ENCODE measurements at places on chromosomes 13 and 19.

DNA sequence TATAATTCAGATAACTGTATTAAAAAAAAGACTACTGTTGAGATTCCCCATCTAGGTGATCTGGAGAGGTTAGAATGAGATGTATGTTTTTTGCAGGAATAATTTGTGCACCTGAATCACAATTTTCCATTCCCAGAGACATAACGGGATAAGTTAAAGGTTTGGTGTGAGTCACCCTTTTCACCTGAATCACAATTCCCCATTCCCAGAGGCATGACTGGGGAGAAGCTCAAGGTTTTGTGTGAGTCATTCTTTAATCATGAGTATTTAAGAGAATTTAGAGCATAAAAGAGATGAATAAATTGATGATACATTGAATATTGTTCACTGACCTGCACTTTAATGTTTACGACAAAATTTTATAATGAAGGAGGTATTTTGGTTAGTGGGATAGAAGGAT lies 9.0 kb downstream of the OR7A5 start:
- DNase-seq: no peak

GRCh38 chr19:51026554-51026831 lies at the start of gene KLK11:
Gene KLK11, minus strand, starts transcription at chr19:51026616. Its CDS starts 985 bp downstream, at chr19:51025631.
- peak; percentile 59 for DNase-seq

- DNase-seq: no peak
These were observed 324 bp upstream of the FBXO17 start for GRCh38 chr19:38975861-38976271.

DNA sequence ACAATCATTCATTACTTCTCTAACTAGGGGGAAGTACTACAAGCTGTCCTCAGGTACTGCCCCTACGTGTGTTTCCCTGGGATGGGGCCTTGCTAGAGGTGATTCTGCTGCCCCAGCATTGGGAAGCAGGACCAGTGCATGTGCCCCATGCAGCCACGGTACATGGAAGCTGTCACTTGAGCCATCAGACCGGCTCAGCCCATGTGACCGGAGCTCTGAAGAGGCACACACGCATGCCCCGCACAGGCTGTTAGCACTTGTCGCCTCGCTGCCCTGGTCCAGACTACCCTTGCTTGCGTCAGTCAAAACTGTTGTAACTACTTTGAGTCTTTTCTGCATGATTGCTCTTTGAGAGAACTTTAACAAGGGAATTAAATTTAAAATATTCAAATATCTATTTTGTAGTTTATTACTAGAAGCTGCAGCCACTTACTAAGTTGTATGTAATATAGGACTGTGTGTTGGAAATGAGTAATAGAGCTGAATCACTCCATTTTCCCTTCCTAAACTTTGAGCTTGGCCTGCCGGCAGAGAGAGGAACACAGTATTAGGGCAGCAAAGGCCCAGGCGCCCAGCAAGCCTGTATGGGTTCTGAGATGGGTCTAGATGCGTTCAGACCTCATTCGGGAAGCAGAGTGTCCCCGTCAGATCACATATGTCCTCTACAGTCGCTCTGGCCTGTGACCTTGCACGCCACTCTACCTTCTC lies 42.2 kb downstream of the DHRS12 start:
- DNase-seq: no peak

- no peak for DNase-seq
These were observed 543.2 kb downstream of the SLITRK6 start for GRCh38 chr13:85255978-85256377.

- no peak for DNase-seq
These were observed 9.2 kb upstream of the GSX1 start for GRCh38 chr13:27783111-27783510.

DNA sequence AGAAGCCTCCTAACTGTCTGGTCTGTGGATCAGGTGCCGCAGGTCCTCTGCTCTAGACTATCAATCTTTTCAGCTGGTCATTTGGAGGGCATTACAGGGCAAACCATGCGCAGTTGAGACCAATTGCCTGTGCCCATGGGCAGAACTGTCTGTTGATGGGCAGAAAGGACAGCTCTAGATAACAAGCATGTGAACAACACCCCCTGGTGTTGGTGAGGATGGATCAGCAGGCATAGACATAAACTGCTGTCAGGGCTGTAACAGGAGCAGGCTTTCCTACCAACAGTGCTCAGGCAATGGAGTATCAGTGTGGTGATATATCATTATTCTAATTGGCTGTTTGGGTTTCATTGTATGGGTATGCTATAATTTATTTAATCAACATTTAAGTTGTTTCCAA lies 104.7 kb upstream of the KL start:
- DNase-seq: no peak

DNA sequence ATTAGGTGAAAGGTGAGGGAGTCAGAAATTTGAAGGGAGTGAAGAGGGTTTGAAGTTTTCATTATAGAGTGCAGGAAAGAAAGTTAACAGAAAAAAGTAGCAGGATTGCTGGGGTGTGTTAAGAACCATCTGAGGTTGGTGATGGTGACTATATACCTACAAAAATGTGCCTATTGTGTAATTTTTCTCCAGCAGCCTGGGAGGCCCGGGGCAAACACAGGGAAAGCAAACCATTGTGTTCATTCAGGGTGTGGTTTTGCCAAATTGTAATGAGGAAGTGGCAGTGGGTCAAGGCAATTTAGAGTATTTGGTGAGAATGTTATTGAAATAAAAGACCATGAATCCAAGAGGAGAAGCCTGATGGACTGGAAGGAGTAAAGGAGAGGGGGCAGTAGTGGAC lies 8.2 kb upstream of the SUCLA2 start:
- no peak for DNase-seq

DNA sequence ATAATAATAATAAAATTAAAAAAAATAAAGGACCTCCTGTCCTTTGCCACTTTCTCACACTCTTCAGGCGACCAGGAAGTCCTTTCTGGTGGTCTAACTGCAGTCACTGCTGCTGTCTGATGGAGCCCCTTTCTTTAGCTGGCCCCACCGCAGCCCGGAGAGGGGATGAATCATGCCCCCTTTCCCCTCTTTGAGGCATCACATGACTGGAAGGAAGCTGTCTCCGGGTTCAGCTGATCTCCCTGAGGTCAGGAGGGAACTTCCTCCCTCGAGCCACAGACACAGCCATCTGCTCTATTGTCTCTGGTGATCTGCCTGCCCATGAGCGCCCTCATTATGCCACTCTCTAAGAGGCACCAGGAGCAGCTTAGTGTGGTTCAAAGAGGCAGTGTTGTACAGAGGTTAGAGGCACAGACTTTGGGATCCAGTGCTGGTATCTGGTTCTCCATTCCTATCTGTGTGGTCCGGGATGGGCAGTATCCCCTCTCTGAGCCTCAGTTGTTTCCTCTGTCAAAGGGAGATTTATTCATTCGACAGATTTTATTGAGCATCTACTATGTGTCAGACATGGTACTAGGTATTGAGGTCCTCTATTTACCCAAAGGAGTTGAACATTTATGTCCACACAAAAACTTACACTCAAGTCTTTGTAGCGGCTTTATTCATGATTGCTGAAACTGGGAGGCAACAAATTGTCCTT lies 30.0 kb downstream of the VAV1 start:
- no peak for DNase-seq

- DNase-seq: no peak
These were observed 810 bp downstream of the ZNF627 start for GRCh38 chr19:11598103-11598483.

- DNase-seq: no peak
These were observed 9.3 kb upstream of the LAIR1 start for GRCh38 chr19:54373781-54374631.

GRCh38 chr13:85666356-85666755 lies 132.9 kb downstream of the SLITRK6 start:
- DNase-seq: peak; percentile 40

DNA sequence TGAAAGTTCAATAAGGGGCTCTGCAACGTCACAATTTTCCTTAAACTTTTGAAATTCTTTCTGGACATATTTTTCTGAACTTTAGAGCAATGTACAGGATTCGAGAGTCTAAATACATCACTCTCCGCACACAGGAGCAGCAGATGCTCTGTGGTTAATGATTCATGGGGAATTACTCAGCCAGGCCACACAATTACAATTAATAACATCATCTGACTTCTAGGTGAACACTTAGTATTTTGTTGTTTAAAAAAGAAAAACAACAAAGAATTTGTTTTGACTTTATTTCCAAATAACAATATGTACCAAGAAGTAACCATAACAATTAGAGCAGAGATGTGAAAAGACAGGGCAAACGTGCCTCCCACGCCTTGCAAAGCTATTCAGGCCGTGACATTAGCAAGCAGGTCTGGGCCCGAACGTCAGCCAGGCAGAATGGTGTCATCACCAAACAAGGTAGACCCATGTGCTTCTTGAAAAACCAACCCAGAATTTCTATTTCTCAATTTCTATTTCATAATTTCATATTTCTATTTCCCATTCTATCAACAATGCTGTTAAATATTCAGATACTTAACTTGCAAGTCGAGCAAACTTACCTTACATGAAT lies 236.3 kb downstream of the COL4A1 start:
- DNase-seq: no peak

GRCh38 chr13:62525652-62526051 lies 1110.0 kb upstream of the PCDH20 start:
- DNase-seq: no peak

GRCh38 chr13:75800545-75800944 lies 164.4 kb downstream of the LMO7 start:
- DNase-seq: no peak

DNA sequence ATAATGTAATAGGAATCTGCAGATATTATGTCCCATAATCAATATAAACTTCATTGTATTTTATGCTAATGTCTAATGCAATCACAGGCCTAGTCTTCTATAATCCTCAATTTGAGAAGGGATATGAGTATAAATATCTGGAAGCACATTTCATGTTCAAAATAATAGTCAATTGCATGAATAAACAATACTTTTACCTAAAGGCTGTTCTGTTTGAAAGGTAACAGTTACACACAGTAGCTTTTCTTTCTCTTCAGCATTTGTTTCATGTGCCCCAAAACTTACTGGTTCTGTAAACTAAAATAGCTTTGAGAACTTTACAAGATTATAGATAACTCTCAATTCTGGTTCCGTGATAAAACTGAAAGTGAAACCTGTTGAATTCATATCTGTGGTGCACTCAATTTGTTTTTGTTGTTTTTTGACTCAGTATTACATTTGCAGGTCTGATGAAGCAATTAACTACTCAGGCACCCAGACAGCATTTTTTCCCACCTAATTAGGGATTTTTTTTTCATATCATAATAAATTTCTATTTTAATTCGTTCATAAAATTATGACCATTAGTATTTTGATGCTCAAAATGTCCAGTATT lies 1193.8 kb downstream of the SLITRK1 start:
- DNase-seq: no peak

GRCh38 chr13:27628081-27628480 lies 6.4 kb downstream of the POLR1D start:
- DNase-seq: no peak

DNA sequence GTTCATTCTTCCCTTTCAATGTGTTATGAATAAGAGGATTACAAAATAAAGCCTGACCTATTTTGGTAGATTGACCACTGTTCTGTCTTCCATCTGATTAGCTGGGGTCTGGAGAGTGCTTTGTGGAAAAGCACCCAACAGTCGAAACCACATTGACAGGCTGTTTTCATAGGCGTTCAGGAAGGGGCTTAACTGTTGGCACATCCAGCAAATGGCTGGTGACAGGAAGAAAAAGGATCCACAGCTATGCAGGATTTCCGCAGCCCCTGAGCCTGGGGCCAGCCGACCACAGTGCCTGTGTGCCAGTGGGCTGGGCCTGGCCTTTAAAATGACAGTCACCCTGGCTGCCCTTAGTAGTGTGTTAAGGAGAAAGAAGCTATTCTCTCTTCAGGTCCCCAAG lies 113.3 kb downstream of the SIPA1L3 start:
- no peak for DNase-seq

DNA sequence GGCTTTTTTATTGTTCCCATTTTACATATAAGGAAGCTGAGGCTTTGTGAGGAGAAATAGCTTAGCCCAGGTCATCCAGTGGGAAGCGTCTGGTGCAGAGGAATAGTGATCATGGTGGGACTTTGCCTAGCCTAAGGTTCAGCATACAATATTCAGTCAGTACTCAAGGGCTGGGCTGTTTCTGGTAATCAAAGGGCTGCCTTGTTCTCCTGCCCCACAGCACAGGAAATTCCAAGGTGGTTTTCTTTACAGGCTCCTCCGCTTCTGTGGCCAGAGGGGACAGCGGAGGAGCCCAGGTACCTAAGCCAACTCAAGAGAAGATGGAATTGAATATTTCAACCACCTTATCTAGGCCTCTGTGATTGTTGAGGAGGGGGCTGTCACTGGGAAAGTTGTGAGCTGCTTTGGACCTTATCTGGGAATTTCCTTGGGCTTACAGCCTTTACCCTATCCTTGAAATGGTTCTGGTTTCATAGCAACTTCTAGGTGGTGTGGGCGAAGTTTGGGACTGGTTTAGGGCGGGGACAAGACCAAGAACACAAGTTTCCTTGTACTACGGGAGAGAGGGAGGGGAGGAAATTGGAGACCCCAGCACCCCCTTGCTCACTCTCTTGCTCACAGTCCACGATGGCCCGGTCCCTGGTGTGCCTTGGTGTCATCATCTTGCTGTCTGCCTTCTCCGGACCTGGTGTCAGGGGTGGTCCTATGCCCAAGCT lies at the start of gene MIA:
TSS of gene MIA (plus strand) at position 606 of the 716 bp plus-strand sequence. CDS start at position 628, 22 bp downstream.
- DNase-seq: no peak

GRCh38 chr13:50449465-50449864 lies 394.0 kb downstream of the DLEU7 start:
- DNase-seq: no peak

GRCh38 chr19:30082611-30083010 lies 140.6 kb downstream of the URI1 start:
- no peak for DNase-seq

GRCh38 chr19:31559494-31559893 lies 210.3 kb upstream of the TSHZ3 start:
- no peak for DNase-seq

- DNase-seq: no peak
These were observed 683.4 kb downstream of the PCDH9 start for GRCh38 chr13:66546534-66547379.

DNA sequence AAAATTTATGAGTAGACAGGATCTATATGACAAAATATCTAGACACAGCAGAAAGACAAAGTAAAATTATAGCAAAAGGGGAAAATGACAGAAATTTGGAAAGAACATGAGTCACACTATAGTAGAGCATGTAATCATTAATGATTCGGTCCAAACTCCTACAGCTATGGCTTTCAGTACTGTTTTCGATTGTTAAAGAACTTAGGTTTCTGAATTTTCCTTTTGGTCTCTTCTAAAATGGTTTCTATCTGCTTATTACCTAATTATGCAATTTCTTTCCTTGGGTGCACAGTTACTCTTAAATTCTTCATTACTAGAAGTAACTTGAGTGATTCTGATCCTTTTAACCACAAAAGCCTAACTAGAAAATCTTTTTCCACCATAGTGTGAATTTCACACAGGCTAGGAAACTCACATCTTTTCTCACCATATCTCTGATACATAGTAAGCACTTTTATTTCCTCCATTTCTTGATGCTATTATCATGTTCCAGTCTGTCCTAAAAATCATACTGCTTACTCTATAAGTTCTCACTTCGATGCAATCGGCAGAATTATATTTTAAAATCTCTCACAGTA lies 1101.4 kb downstream of the PCDH9 start:
- no peak for DNase-seq

- no peak for DNase-seq
These were observed 21.4 kb downstream of the ZNF44 start for GRCh38 chr19:12272980-12273901.

GRCh38 chr19:30719189-30719998 lies 347.2 kb downstream of the ZNF536 start:
- no peak for DNase-seq

GRCh38 chr13:109425821-109426689 lies 360.3 kb downstream of the IRS2 start:
- no peak for DNase-seq

All from NCI-H510A (cell line).